Activated CD4-positive, alpha-beta T cell treated with anti-CD3 and anti-CD28 coated beads, Interleukin-2, amount 50 U/mL, for 16 hours (primary cell): ENCODE measurements at places on chromosomes 1 and 21.

DNA sequence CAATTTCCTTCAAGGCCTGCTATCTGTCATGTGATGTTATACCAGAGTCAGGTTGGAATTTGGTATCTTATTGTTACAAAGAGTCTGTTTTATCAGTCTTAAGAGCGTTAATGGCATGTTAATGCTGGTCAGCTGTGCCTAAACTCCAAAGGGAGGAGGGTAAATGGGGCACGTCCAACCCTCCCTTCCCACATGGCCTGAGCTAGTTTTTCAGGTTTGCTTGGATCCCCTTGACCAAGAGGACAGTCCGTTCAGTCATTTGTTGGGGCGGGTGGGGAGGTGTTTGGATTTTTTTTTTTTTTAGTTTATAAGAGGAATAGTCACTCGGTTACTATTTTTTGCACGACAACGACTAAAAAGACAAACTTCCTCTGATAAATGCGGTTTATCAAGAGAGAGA, 63.8 kb upstream of the LYST start:
- no peak for DNase-seq

- no peak for DNase-seq
Measured at GRCh38 chr1:153536671-153537375, 1.0 kb upstream of the S100A6 start.

- DNase-seq = no peak
Measured at GRCh38 chr1:60169206-60169605, 95.6 kb upstream of the C1orf87 start.

- no peak for DNase-seq
Measured at GRCh38 chr1:110434946-110435345, 16.0 kb upstream of the PROK1 start.

DNA sequence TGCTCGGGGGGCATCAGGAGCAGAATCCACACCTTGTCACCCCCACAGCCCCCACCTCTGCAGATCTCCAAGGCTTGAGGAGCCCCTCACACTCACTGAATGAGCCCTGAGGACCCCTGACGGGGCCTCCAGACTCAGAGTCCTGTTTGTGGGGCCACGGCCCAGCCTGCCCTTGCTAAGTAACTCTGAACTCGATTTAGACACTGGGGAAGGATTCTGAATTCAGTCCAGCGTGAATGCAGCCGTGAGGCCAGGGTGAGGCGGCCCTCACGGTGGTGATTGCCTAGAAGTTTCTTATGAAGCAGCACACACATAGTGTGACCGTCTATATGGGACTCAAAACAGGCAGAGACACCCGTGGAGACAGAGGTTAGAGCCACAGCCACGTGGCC, 58.9 kb upstream of the ADARB1 start:
- DNase-seq = no peak

- no peak for DNase-seq
Measured at GRCh38 chr1:201511396-201511940, 4.5 kb upstream of the CSRP1 start.

- DNase-seq = no peak
Measured at GRCh38 chr1:230170153-230170547, 103.1 kb downstream of the GALNT2 start.

GRCh38 chr1:172638249-172638648, 20.7 kb upstream of the FASLG start:
- DNase-seq = no peak

DNA sequence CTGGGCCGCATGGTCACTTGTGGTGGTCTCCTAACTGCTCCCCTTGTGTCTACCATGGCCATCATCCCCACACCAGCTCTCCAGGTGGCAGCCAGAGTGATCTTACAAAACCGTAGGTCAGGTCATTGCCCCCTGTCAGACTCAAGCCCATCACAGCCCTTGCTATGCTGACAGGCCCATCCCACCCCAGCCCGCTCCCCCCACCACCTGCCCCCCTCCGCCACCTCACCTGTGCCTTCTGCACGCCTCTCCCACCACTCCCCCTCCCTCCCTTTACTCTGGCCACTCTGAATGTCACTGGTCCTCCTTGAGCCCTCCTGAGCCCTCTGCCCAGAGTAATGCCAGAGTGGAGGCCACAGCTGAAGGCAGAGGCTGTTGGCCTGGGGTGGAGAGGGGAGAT, 28.5 kb downstream of the TEX35 start:
- DNase-seq = no peak

DNA sequence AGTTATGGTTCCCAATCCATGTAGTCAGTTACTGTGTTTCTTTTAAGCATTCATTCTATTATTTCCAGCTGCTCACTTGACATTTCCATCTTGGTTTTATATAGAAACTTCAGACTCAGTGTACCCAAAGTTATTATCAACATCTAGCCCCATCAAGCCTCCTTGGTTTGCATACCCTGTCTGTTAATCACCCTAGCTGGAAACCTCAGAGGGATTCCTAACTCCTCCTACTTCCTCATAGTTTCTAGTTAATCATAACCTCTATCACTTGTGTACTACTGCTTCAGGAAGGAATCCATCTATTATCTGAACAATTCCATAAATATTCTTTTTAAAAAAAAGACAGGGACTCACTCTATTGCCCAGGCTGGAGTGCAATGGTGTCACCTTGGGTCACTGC, 293.3 kb downstream of the SDCCAG8 start:
- no peak for DNase-seq

GRCh38 chr1:101190441-101190840, 46.4 kb upstream of the S1PR1 start:
- no peak for DNase-seq

- DNase-seq = peak; percentile 70
Measured at GRCh38 chr1:52636721-52637695, 4.0 kb downstream of the SHISAL2A start.

- no peak for DNase-seq
Measured at GRCh38 chr1:209748620-209749019, 7.2 kb upstream of the TRAF3IP3 start.

GRCh38 chr1:160544647-160545046, 21.6 kb upstream of the SLAMF6 start:
- DNase-seq = peak; percentile 48

GRCh38 chr1:203166192-203166940, 9.3 kb downstream of the MYBPH start:
- DNase-seq = no peak

DNA sequence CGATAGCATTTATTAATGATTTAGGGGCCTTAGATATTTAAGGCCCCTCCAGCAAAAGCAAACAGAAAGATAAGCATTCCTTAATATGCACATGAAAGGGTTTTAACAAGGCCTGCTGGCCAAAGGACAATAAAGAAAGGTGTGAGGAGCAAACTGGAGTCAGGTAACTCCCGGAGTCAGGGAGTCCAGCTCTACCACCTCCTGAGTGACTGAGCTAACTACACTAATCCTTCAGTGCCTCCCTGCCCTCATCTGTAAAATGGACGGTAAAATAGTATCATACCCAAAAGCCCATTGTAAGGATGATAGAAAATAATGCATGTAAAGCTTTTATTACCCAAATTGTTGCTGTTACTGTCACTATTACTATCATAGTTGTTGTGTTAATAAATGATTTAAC, 161.7 kb downstream of the SIPA1L2 start:
- no peak for DNase-seq

DNA sequence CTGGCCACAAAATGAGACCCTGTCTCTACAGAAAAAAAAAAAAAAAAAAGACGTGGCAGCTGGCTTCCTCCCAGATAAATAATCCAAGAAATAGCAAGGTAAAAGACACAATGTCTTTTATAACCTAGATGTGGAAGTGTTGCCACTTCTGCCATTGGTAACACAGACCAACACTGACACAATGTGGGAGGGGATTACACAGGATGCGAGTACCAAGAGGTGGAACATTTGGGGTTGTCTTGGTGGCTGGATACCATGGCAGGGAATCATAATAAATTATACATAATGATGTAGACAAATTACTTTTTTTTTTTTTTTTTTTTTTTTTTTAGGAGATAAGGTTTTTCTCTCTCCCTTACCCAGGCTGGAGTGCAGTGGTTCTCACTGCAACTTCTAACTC, 6.0 kb upstream of the NEXN start:
- DNase-seq = no peak

DNA sequence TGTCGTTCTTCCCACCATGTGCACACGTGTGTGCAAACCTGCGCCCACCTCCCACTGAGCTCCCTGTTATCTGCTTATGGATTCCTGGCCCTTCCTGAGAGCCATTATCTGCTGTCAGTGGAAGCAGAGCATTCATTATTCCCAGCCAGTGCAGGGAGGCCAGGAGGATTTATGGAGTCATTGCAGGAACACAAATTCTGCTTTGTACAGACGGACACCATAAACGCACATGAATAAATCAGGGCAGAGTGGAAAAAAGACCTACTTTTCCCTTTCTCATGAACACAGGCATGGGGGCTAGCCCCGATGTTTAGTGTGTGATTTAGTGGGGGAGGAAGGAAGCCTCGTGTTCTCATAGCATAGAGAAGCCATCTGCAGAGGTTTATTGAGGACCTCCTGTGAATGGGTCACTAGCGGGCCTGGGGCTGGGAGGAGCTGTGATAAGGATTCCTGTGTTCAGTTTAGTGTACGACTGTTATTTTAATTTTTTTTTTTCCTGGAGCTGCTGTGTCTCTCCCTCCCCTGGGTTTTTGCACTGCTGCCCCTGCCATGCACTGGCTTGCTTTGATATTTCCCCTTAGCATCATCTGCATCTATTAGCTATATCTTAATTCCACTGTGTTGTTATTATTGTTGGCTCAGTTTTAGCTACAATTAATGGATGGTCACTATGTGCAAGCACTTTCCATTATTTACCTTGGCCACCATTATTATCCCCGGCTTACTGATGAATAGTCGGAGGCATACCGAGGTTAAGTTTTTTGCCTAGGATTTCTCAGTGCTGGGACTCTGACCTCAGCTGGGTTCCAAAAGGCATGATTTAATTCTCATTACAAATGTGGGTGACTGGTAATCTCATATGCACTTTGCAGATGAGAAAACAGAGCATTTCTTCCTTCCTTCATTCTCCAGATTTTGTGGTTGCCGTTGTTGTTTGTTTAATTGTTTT, 33.0 kb downstream of the HUNK start:
- DNase-seq = no peak

DNA sequence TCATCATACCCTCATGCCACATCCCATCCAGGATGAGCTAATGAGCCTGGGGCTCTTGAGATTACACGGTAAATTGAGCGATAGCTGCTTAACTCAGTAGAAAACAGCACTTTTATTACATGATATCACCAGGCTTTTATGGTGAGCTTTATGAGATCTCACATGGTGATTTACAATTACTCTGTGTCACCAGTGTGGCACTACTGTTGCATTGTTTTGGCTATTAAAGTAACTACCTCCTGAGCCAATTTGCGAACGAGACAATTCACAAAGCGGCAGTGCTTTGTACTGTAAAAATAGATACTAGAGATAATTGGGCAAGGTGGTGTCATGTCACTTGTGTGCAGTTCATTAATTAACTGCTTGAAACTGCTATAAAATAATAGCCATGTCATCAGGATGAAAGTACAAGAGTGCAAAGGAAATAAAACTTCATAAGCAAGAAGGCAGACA, 767.7 kb upstream of the ADGRL2 start:
- no peak for DNase-seq
